ENCODE measurements at places on chromosomes 2 and 18.
A peak's percentile ranks its signal among the peaks of the same experiment; 100 is the strongest.

- DNase-seq, result no peak
Observed at GRCh38 chr2:37802899-37803379, 122.1 kb upstream of the RMDN2 start.

DNA sequence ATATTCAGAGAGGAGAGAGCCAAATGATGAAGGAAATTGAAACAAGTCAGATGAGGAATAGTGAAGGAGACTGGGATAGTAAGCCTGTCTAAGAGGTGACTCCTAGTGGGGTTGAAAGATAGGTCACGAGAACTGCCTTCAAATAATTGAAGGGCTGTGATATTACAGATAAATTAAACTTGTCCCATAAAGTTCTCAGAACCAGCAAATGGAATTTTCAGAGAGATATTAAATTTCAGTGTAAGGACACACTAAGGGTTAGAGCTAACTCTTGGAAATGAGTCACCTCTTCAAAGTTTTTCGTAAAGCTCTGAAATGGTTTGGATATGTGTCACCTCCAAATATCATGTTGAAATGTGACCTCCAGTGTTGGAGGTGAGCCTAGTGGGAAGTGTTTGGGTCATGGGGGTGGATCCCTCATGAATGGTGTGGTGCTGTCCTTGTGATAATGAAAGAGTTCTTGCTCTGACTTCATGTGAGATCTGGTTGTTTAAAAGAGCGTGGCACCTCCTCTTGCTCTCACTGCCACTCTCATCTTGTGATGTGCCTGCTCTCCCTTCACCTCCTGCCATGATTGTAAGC lies 87.3 kb downstream of the BABAM2 start:
- no peak for DNase-seq

DNA sequence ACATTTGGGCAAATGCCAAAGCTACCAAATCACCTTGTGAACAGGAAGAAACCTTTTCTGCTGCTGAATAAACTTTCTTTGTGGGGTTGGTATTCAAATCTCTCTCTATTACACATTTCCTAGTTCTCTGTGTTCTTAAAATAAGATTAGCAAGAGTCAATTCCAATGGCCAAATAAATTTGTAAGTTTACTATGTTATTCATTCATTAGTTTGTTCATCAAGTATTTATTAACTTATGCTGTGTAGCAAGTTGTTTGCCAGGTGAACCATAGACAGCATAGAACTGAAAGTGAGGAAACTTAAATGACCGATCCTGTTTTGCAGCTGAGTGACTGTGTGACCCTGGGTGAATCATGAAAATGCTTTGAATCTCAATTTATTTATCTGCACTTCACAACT lies 37.7 kb upstream of the FSHR start:
- DNase-seq, result no peak

GRCh38 chr2:73877071-73877802 lies 15.6 kb upstream of the ACTG2 start:
- peak; percentile 26 for DNase-seq

DNA sequence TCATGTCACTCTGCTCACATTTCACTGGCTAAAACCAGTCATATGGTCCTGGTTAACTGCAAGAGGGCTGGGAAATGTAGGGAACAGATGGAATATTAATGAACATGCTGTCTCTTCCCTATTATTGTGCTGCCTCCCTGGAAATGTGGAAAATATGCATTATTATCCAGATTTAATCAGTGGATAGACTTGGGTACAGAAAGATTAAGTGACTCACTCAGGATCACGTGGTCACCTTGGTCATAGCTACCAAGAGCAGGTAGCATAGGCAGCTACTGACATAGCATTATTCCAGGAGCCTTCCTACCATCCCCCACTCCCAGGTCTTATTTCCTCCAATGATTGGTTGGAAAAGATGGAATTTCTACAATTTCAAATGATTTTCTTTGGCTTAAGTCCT lies 141.1 kb downstream of the HRH4 start:
- no peak for DNase-seq

DNA sequence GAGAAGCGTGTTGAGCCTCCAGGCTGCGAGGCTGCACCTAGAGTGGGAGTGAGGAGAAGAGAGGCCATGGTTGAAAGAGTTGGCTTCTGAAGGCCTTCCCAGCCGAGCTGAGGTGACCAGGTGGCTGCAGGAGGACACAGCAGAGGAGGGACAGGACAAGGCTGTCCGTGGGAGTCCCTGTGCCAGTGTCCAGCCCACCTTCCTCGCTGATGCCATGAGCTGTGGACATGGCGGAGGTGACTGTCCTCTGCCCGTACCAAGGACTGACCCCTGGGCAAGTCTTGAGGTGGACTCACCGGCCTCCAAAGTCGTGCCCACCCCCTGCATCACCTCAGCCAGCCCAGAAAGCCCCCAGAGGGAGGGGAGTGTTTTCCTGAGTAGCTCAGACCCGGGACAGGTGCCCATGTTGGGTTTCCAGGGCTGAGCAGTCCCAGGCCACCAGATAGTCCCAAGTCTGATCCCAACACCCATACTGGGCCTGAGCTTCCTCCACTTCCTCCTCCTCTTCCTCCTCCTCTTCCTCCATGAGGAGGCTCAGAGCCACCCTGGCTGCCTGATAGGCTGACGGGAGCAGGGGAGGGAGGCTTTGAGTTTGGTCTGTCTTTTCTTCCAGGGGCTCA lies 43.0 kb upstream of the FOSL2 start:
- no peak for DNase-seq

- DNase-seq, result peak; percentile 66
Observed at GRCh38 chr2:217934321-217935131, 68.3 kb downstream of the TNS1 start.

DNA sequence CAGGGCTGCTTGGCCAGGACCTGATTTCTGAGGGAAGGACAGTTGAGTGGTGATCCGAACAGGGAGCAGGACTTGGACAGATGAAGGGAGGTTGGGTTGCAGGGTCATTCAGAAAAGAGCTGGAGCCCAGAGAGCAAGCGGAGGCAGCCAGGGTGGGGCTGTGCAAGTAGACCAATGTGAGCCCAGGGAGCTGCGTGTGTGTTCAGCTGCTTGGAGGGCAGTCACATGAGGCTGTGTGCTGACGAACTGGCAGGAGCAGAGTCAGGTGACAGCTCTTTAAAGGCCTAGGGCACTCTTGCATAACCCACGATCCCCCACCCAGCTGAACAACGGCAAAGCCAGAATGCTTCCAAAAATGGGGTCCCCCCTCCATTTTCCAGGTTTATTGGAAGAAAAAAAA lies 4.6 kb upstream of the MLPH start:
- peak; percentile 5 for DNase-seq

DNA sequence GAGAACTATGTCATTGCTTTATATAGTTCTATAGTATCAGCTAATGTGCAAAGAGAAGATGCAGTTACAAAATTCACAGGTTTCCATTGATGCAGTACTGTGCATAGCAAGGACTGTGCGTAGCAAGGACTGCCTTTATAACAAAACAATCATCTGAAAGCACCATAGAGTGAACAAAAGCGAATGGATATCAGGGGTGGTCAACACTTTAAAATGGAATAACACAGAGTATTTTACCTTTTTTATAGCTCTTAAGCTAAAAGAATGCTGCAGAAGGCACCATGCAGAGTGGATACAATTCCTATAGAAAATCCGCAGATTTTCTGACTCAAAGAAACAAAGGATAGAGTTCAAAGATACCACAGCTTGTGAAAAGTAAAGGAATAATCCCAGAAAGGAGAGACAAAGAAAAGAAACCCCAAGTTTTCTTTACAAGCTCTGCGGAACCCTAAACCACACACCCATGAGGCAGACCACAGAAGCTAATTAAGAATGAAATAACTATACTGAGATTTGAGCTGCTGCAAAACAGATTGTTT lies 229.9 kb upstream of the DTNA start:
- DNase-seq, result no peak
